ENCODE measurements at places on chromosomes 7 and 10.

DNA sequence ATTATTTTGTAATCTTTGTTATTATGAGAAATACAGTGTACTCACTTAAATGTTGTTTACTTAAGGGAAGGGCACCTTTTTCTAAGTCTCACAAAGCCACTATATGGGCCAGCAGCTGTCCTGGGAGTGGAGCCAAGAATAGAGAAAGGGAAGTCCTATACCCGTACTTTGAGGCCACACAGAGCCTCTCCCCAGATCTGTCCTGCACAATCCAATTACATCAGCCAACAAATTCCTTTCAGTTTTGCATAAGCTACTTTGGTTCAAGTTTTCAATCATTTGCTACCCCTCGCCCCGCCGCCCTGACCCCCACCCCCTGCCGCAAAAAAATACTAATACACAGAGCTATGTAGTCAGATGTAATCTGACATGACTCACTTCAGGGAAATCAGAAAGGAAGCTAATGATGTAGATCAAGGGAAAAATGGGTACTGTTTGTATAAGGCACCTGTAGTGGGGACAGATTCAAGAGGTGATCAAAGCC is 297.4 kb upstream of the NEBL start:
- DNase-seq = no peak

DNA sequence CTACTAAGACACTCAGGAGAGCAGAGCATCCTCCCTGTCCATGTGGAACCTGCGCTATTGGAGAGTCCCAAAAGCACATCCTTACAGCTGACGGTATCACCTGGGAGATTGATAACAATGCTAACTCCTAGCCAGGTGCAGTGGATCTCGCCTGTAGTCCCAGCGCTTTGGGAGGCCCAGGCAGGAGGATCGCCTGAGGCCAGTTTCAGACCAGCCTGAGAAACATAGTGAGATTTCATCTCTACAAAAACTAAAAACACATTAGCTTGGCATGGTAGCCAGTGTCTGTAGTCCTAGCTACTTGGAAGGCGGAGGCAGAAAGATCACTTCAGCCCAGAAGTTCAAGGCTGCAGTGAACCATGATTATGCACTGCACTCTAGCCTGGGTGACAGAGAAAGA is 174.9 kb downstream of the ARHGAP12 start:
- no peak for DNase-seq

DNA sequence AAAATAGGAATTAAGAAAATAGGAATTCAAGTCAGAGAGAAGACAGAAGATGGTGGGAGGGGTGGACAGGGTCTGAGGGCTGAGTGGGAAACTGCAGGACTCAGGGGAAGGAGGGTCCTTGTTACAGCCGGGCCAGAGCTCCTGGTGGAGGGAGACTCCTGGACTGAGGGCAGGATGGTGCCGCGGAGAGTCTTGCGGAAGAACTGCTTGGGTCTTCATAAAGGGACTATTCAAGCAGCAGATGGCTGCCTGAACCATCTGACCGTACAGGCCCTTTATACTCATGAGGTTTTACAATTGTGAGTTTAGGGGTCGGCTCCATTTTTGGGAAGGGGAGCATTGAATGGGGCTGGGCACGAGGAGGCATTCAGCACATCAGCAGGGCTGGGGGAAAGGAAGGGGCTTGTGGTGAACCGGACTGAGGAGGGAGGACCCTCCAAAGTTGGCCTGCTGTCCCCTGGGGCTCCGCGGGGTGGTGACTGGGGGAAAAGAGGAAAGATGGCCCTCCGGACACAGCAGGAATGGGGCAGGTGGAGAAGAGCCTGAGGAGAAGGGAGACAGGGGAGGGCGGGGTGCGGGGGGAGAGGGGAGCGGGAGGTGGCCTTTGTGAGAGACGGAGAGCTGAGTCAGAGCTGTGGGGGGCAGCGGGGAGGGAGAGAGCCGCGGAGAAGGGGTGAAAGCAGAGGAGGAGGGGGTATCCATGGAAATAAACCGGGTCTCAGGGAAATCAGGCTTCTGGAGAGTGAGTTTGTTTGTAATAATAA is 1.5 kb downstream of the FAM131B start:
- DNase-seq = no peak

DNA sequence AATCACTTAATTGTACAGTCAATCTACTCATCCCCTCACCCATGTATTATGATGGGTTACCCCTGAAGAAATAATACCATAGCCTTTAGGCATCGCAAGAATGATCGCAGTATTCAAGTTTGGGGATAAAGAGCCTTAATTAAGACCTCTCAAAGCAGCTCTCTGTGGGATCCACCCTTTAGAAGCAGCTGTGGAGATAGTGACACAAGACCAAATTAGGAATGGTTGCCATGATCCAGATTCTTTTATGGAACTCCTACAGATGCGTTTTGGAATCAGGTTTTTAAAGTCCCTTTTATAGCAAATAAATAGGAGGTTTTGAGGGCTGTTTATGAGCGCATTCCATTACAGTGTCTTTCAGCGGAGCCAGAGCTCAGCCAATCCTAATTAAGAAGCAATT is 12.2 kb downstream of the TES start:
- no peak for DNase-seq

GRCh38 chr7:100603726-100604027 is 1.5 kb downstream of the PCOLCE start:
- no peak for DNase-seq

DNA sequence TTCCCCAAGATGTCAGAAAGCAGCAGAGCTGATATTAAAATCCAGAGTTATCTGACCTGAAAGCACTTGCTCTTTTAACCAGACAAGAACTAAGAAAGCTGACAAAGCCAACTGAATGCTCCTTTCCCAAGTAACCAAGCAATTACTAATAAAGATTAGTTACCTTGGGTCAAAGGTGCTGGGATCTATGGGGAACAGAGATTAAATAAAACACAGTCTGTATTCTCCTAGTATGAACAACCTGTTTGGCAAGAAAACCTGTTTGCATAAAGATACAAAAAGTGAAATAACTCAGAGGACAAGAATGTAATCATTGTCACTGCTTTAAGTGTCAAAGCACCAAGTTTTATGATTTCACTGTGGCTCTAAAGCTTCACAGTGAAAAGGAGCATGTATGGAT is 35.7 kb downstream of the ITPRID1 start:
- DNase-seq = no peak

DNA sequence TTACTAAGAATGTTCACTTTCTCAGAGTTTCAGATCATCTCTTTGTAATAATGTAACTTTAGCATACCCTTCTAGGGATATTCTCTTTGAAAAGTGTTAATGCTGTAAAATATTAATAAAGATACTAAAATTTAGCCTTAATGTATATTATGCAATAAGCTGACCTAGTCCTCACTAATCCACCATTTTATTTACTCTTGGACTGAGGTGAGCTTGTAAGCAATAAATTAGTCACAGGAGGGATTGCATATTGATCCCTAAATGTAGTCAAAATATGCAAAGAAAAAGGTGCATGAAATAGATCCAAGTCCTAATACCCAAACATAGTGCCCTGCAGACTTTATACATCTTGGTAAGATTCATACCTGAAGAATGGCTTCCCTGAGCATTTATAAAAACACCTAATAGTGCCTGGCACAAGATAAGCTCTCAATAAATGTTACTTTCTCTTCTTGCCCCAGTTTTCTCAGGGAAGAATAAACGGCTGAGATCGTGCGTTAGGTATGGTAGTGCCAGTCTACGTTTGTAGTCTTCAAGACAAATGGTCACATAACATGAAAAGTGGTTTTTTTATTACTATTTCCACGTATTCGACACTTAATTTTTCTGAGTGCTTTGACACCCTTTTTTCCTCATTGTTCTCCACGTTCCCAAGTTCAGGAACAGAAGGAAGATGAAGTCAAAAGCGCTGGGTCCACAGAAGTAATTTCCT is 14.3 kb downstream of the INSIG1 start:
- no peak for DNase-seq

DNA sequence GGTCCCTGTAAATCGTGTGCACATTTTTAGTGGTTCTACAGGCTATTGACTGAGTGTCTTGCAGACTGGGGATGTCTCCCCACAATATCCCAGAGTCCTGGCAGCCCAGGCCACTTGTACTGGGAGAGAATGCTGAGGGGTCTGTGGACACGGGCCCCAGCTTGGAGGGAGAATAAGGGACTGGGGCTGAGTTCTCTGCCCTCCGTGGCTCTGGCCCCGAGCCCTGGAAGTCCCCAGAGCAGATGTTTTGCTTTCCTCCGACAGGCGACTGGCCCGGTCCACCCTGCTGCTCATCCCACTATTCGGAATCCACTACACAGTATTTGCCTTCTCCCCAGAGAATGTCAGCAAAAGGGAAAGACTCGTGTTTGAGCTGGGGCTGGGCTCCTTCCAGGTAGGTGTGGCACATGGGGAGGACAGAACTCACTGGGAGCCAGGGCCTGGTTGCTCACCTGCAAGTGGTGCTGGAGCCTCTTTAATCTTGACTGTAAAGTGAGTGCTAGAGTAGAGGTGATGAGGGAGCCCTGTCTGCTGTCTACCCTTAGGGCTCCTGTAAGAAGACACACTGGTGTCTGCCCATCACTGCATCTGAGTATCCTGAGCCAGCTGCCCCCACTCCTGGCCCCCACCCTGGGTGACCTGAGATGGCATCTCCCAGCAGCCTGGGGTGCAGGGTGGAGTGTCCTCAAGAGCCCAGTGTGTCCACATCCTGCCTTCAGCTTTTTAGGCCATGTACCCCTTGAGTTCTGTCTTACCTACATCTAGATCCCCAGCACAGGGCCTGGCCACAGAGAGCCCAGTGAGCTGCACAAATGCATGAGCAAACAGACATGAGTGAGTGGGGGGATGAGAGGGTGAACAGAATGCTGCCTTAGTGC is 51.1 kb downstream of the ADCYAP1R1 start:
- DNase-seq = no peak

GRCh38 chr7:141884539-141885225 is 31.5 kb upstream of the OR9A4 start:
- no peak for DNase-seq

GRCh38 chr7:138195151-138195571 is 118.9 kb downstream of the AKR1D1 start:
- DNase-seq = no peak

DNA sequence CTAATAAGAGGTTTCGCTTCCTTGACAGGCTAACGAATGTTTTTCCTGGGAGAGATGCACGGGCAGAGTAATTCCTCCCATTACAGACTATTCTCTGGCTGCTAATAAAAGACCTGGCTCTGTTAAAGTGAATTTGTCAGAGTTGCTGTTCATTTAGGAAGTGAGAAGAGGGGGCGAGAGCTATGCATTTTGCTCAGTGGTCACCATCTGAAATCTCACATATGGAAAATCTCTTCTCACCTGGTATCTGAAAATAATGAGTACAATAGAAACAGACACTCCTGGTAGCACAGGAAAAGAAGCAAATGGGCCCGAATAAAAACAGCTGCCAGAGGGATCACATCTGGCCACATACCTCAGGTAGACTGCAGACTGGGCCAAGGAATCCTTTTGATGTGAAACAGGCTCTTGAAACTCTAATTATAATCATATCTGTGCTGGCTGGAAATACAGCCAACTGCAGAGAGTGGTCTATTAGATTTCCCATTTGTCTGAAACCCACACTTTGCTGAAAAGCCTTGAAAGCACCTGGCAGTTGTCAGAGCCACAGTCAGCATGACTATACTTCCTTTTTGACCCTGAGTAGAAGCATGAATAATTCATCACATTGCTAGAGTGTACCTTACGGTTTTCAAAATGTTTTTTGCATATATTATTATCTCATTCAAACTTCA is 33.6 kb downstream of the AOAH start:
- no peak for DNase-seq

GRCh38 chr7:74138334-74138867 is 35.8 kb upstream of the EIF4H start:
- DNase-seq = no peak

DNA sequence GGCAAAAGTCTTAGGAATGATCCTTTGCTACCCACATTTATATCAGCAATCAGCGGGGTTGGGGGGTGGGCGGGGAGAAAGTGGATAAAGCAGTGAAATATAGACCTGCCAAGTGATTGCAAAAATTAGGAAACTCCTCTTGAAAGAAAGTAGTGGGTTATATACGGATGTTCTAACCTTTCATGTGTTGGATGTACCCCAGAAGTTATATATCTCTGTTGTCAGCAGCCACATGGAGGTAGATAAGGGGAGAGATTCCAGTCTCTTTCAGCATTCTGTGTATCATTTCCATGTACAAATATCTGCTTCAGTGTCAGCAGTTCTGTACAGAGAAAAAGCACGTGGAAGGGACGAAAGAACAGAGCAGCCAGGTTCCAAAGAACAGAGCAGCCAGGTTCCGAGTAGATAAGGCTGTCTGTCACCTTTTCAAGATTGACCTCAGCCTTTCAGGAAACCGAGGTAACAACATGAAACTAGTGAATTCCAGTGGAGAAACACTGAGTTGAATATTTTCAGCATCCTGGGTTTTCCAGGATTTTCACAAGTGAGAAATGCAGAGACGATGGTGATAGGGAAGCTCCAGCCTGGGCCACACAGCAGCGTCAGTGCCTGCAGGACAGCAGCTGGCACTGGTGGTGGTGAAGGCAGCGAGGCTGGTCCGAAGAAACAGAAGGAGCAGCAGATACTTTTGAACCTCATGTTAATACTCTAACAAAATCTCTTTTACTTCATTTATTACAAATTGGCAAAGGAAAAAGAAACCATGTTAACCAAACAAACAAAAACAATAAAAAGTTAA is 212.3 kb downstream of the C7orf25 start:
- no peak for DNase-seq

- peak; percentile 58 for DNase-seq
These were observed 96.1 kb upstream of the MKLN1 start for GRCh38 chr7:131231381-131232220.

DNA sequence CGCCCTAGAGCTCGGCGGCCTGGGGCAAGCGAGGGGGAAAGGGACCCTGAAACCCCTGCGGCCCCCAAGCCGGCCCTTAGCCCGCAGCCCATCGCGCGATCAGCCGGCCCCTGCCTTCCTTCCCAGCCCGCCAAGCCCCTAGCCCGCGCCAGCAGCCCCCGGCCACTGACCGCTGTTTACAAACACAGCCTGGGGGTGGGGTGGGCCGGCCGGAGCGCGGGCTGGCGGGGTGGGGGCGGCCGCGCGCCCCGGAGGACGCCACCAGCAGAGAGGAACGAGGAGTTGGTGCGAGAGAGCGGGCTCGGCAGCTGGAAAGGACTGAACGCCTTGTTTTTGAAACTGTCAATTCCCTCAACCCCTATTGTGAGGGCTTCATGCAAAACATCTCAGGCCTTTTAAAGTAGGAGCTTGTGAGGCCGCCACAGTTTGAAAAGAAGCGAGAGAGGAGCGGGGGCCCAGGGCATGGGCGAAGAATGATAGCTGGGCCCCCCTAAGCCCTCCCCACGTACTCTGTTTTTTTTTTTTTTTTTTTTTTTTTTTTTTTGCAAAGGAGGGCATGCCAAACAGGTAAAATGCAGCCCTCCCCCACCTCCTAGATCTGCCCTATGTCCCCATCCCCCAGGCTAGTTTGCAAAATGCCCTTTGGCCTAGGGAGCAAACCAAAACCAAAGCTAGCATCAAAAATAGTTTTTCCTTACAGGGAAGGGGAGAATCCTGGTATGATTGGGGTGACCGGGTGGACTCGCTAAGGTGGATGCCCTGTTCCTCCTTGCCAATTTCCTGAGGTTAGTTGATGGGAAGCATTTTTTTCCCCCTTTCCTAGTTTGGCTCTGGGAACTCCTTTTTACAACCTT is 15.0 kb downstream of the SKIDA1 start:
- DNase-seq = no peak

All from stimulated activated CD8-positive, alpha-beta memory T cell treated with anti-CD3 and anti-CD28 coated beads, Interleukin-7, amount 100 ng/mL, for 48 hours (primary cell).